ENCODE measurements at places on chromosomes 11 and 22.

DNA sequence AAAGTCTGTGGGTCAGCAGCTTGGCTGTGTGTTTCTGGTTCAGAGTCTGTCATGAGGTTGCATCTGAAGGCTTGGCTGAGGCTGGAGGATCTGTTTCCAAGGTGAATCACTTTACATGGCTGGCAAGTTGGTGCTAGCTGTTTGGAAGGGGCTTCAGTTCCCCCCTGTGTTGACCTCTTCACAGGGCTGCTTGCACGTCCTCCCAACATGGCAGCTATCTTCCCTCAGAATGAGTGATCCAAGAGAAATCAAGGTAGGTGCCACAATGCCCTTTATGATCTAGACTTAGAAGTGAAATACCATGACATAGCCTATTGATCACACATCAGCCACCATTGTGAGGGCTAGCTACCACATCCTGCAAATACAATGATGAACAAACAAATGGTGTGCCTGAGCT is 9.9 kb downstream of the APOA4 start:
- DNase-seq, result no peak

DNA sequence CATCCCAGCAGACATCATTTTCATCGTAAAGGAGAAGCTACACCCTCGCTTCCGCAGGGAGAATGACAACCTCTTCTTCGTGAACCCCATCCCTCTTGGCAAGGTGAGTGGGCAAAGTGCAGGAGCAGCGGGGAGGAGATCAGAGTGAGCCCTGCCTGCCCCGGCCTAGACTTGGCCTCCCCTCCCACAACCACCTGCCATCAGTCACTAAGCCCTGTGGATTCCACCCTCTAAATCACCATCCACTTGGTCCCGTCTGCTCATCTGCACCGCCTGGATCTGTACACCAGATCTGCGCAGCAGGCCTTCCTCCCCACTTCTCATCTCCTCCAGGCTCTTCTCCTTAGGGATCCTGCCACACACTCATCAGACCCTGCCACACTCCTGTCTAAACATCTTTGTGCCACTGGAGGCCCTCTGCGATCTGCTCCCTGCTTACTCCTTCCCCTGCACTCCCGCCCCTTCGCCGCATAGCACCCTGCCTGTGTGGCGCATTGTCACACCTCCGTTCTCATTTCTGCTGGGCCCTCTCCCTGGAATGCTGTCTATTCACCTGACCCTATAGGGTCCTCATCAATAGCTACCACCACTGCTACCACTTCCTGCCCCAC is 14.2 kb downstream of the UCP2 start:
- DNase-seq, result no peak

DNA sequence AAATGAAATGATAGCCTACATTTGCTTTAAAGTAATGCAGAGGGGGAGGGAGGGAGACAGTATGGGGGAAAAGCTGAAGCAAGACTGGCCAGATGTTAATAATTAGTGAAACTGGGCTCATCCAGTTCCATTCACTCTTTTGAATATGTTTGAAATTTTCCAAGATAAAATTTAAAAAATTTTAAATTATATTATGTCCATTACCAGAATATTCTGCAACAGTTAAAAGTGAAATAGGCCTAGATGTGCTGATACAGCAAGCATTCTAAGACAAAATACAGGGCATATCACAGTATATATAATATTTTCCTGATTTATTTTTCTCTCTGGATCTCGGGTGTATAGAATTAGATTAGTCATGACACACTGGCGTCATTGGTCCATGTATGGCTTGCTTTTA is 13.6 kb upstream of the ZNRF3 start:
- DNase-seq, result no peak

- no peak for DNase-seq
Observed at GRCh38 chr11:117595440-117595839, 201.6 kb downstream of the DSCAML1 start.
